ENCODE measurements at places on chromosomes 6 and 20.

- DNase-seq: no peak
These were observed 14.1 kb downstream of the NINL start for GRCh38 chr20:25571240-25571639.

DNA sequence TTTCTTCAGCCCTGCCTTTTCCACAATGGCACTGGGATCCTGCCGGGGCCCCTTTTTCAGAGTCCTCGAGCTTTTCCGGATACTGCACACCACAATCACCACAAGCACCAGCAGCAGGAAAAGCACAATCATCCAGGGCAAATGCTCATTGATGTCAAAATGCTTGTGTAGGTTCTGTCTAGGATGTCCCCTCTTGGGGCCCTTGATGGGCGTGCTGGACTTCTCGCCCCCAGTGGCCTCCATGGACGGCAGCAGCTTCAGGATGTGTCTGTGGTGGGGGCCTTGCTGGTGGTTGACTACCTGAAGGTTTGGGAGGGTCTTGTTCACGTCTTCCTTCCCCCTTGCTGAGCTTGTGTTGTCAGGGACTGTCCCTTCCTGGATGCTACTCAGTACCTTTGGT is 25.7 kb downstream of the TNFRSF21 start:
- DNase-seq: no peak

GRCh38 chr6:160775792-160776580 is 73.9 kb downstream of the PLG start:
- DNase-seq: no peak

- DNase-seq: no peak
These were observed 26.2 kb upstream of the MMP24 start for GRCh38 chr20:35200267-35200666.

- DNase-seq: no peak
These were observed 394.9 kb downstream of the MAFB start for GRCh38 chr20:40294175-40294574.

- no peak for DNase-seq
These were observed 79.4 kb downstream of the IRF4 start for GRCh38 chr6:470901-471448.

- DNase-seq: no peak
These were observed 317.2 kb downstream of the LAMA2 start for GRCh38 chr6:129200151-129200550.

GRCh38 chr20:50558483-50558925 is 48.3 kb downstream of the PTPN1 start:
- DNase-seq: no peak

DNA sequence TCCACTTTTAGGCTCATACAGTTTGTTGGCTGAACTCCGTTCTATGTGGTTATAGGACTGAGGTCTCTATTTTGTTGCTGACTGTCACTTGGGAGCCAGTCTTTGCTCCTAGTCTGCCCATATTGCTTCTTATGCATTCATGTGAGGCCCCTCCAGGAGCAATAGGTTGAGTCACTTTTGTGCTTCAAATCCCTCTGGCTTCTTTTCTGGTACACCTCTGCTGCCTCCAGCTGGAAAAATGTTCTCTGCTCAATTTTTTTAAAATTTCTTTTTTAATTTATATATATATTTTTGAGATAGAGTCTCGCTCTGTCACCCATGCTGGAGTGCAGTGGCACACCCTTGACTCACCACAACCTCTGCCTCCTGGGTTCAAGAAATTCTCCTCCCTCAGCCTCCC is 42.7 kb upstream of the NOX3 start:
- DNase-seq: no peak

DNA sequence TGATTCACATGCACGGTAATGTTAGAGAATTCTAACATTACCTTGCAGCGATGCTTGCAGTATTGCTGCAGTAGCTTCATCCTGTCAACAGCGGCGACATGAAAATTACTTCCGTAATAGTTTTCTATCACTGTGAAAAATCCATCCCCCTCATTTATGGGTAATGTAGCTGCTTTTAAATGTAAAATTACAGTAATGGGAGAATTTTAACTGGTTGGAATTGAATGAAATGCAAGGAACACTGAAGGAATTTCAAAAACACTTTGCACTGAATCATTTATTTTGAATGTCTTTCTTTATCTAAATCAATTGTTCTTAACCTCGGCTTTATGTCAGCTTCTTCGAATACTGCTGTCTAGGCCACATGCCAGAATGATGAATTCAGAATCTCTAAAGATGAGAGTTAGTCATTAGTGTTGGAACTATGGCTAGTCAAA is 102.4 kb upstream of the HIVEP1 start:
- no peak for DNase-seq

DNA sequence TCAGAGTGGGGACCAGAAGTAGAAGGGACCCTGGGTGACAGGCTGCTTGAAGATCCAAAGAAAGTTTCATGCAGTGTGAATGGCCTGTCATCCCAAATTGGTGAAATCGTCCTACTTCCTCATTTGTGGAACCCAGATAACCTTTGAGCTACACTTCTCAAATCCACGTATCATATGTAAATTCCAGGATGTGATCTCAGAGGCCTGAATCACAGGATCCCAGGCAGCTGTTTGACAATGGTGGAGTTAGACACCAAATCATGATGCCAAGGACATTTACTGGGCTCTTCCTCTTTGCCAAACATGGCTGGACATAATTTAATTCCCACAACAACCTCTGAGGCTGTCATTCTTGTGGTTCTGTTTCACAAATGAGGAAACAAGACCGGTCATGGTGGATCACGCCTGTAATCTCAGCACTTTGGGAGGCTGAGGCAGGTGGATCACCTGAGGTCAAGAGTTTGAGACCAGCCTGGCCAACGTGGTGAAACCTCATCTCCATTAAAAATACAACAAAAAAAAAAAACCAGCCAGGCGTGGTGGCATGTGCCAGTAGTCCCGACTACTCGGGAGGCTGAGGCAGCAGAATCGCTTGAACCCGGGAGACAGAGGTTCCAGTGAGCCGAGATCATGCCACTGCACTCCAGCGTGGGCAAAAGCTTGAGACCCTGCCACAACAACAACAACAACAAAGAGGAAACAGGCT is 39.9 kb upstream of the TTPAL start:
- peak; percentile 67 for DNase-seq
